ENCODE measurements at places on chromosomes 13 and 19. TPM values are rescaled to one million over a fixed set of nuclear protein-coding genes. Genes with fewer than 3 reads are reported as not detected.

DNA sequence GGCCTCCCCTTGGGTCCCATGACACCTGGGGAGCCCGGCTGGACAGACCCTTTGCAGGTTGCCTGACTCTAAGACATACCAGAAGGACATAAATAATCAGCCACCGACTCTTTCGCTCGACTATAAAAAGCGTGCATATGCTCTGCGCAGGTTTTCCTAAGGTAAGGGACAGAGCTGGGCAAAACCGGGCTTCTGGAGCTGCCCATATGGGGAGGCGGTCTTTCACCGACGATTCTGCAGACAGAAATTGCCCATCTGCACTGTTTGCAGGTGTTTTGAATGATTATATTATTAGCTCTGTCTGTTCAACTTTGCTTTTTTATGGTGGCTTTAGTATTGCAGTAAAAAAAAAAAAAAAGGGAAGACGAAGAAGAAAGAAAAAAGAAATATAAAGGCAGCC lies 347.2 kb downstream of the TSHZ3 start:
- no peak for DNase-seq

The LILRA6 gene
- not detected for total RNA-seq

DNA sequence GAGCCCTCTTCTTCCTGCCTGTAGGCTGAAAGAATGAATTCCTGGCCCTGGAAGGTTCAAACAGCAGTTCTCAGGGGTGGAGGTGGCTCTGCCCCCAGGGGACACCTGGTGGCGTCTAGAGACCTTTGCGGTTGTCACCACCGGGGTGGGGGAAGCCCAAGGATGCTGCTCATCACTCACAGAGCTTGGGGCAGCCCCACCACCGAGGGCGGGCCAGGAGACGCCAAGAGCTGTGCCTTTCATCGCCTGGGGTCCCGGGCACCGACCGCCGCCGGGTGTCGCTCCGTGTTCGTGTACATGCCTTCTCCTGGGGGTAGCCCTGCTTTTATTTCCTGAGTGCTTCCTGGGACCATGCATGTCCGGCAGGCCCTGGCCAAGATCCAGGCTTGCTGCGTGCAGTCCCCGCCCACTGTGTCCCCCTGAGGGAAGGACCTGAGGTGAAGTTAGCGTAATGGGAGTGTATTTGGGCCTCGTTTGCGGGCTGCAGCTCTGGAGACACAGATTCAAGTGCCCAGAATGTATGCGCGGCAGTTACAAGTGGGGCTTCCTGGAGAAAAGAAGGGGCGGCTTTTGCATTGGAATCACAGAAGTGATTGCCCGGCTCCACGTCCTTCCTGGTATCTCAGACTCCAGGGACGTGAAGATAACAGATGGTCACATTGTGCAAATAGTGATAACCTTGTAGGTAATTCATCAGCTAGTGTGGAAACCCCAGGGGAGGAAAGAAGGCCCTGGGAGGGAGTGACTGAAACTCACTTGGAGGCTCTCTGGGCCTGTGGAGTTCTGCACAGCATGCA lies 7.8 kb downstream of the DOT1L start:
- peak; percentile 88 for DNase-seq

- DNase-seq, result no peak
Measured at GRCh38 chr13:71171740-71172139, 695.3 kb downstream of the DACH1 start.

DNA sequence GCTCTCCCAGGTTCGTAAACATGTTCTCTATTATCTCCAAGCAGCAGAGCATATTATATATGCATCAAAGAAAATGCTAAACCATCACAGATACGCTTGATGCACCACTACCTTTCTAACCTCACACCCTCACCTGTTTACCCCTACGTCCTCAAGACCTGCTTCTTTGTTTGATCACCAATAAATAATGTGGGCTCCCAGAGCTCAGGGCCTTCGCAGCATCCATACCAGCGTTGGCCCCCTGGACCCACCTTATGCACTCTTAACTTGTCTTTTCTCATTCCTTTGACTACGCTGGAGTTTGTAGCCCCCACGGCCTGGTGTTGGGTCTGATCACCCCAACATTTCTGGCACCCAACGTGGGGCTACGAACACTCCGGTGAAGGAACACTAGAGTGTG lies 10.0 kb upstream of the ZNF443 start:
- no peak for DNase-seq

- no peak for DNase-seq
Measured at GRCh38 chr13:87712012-87712411, 40.8 kb downstream of the SLITRK5 start.

- no peak for DNase-seq
Measured at GRCh38 chr19:13398780-13399726, 107.2 kb downstream of the CACNA1A start.

GRCh38 chr19:28394725-28395124 lies 818.2 kb downstream of the UQCRFS1 start:
- DNase-seq, result no peak

The UPK1A gene
- 4.4 TPM for total RNA-seq

DNA sequence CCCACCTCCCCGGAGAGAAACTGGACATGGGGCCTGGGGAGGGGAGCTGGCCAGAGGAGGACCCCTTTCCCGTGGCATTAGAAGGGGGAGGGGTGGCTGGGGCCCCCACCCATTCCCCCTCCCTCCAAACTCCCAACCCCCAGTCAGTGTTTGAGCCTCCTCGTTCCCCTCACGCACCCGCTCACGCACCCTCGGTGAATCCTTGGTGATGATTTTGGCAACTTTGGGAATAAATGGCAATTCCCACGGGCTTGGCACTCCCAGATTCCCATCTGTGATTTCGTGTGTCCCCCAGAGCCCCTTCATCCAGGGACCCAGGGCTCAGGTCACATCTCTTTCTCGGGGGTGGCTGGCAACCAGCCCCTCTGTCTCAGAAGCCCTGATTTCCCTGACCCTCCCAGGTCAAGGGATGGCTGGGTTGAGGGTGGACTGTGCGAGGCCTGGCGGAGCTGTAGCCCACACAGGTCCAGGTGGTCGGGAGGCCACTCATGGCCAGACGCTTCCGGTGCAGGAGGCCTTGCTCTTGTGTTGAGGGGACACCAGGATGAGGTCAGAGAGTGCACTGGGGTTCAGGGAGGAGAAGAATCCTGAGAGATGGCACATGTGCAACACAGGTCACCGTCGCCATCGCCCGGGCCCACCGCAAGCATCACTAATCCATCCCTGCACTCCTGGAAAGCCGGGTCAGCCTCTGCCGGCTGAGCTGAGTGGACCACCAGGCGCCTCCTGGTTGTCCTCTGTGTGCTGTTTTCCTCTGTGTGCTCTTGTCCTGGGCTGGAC lies 20.7 kb downstream of the EPN1 start:
- no peak for DNase-seq

- no peak for DNase-seq
Measured at GRCh38 chr13:91219201-91219600, 128.3 kb upstream of the MIR17HG start.

- DNase-seq, result no peak
Measured at GRCh38 chr13:110220471-110220870, 86.5 kb downstream of the COL4A1 start.

The CCDC8 gene
- not detected for total RNA-seq

DNA sequence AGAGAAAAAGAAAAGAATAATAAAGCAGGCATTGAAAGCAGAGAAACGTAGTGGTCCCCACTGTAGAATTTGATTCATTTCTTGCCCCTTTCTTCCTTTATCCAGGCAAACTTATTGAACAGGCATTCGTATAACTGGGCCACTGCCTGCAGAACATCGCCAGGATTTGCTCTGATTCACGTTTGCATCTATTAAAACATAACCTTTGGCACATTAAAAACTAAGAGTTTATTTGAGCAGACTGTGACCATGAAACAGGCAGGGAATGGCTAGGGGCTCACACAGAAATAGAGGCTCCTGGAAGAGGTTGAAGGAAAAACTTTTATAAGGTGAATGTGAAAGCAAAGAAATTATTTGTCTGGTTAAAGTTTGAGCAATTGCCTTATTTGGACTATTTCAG lies 12.5 kb upstream of the SUPT20H start:
- DNase-seq, result no peak

DNA sequence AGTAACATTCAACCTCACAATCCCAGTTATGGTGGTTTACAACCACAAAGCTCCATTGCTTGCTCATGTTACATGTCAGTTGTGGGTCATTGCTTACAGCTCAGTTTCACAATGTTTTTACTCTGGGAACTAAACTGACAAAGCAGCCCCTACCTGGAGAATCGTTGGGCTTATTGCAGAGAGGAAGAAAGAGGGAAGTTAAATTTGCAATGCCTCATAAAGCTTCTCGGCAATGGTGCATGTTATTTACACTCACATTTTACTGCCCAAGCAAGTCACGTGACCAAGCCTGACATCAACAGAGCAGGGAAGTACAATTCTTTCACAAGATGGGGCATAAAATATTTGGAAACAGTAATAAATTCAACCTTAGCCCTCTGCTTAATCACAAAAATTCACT lies 441.6 kb downstream of the TDRD3 start:
- no peak for DNase-seq

The IRGC gene
- total RNA-seq, result not detected

DNA sequence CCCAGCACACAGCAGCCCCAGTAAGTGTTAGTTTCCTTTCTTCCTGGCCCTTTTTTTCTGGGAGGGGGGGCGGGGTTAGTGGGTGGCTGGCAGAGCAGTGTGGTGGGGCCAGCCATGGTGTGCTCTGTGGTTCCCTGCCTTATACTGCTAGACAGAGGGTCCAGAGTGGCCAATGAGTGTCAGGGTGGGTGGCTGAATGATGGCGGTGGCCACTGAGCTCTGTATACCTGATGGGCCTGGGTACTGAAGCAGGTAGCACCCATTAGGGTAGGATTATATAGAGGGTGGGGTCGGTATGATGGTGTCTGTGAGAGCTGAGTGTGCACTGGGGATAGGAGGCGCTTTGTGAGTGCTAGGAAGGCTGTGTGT lies 13.8 kb downstream of the CIC start:
- DNase-seq, result no peak

GRCh38 chr13:41627425-41627824 lies 170.1 kb downstream of the RGCC start:
- DNase-seq, result no peak

DNA sequence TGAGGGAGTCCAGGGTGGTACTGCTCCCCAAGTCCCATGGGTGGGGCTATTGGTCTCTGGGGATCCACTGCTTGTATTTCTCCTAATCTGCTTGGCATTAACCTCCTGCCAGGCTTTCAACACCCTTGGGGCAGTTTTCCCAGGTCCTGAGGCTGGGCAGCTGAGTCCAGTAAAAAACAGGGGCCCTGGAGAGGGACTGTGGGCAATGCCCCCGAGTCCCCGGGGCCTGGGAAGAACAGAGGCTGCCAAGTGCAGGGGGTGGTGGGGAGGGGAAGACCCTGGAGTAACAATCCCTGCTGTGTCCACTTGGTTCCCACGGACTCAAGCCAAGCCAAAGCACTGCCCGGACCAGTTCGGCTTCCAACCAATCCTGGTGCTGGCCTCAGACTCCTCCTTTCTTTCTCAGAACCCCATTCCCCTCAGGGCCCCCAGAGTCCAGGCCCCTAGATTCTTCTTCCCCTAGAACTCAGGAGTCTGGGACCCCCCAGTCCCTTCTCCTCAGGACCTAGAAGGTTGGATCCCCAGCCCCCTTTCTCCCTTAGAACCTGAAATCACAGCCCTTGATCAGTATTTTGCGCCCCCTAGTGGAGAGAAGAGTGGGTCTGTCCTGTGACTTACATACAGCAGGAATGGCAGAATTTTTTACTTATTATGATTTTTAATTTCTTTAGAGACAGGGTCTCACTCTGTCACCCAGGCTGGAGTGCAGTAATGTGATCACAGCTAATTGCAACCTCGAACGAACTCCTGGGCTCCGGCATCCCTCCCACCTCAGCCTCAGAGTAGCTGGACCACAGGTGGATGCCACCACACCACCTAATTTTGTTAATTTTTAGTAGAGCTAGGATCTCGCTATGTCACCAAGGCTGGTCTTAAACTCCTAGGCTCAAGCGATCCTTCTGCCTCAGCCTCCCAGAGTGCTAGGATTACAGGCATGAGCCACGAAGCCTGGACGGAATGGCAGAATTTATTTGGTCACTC lies 3.7 kb upstream of the CLPTM1 start:
- DNase-seq, result no peak

- DNase-seq, result no peak
Measured at GRCh38 chr19:55643887-55644176, 383 bp downstream of the ZNF581 start.

DNA sequence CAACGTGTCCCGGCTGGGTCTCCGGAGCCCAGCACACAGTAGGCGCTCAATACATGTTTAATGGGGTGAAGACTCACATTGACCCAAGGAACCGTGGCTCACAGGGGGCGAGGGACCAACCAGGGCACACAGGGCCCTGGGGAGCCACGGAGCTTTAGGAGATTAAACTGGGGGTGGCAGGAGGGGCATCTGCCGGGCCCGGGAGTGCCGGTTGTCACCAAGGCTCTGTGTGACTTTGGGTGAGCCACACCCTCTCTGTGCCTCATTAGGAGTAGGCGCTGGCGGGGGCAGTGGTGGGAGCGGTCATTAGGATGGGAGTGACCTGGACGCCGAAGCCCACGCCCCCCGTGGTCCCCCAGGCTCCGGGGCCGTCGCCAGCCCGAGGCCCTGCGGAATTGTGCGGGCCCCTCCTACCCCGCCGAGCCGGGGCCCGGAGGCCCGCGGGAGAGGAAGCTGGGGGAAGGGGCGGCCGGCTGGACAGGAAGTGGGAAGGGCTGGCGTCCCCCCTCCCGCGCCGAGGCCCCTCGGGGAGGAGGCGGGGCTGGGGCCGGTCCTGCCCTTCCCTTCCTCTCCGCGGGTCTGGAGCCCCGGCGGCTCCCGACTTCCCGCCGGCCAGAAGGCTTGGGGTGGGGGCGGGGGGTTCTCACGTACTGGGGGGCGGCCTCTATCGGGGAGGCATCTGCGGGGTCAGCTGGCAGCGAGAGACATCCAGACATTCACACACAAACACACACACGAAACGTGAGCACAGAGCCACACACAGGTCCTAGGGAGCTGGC lies 1.8 kb upstream of the SSBP4 start:
- peak; percentile 46 for DNase-seq

GRCh38 chr13:50779443-50780200 lies 63.9 kb downstream of the DLEU7 start:
- no peak for DNase-seq

The USE1 gene
- 39.1 TPM for total RNA-seq

The TMPRSS9 gene
- total RNA-seq, result not detected

The APLP1 gene
- 2.9 TPM for total RNA-seq

The BRSK1 gene
- total RNA-seq, result 8.4 TPM

- DNase-seq, result peak; percentile 22
Measured at GRCh38 chr13:20411638-20412342, 113.9 kb downstream of the CRYL1 start.

- DNase-seq, result no peak
Measured at GRCh38 chr13:79782541-79783205, 301.7 kb downstream of the NDFIP2 start.

The EGLN2 gene
- 88.3 TPM for total RNA-seq

GRCh38 chr19:51742789-51743188 lies 8.9 kb downstream of the FPR1 start:
- DNase-seq, result no peak

All from activated naive CD4-positive, alpha-beta T cell treated with anti-CD3 and anti-CD28 coated beads, Interleukin-2, amount 50 U/mL, for 72 hours (primary cell).